ENCODE measurements at places on chromosomes 5 and 9.

DNA sequence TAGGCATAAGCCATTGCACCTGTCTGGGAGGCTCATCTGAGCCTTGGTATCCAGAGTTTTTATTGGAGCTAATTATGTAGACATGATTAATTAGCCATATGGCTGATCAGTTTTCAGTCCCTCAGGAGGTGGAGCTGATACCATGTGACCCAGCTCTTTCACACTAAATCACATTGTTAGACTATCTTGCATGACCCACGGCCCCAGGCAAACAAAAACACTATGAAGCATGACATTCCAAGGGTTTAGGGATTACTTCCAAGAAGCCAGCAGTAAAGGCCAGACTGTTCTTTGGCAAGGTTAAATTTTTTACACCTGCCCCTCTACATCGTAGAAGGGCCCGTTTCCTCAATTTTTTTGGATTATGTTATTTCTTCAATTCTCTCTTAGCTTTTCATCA, 5.0 kb upstream of the C5orf24 start:
- no peak for DNase-seq

DNA sequence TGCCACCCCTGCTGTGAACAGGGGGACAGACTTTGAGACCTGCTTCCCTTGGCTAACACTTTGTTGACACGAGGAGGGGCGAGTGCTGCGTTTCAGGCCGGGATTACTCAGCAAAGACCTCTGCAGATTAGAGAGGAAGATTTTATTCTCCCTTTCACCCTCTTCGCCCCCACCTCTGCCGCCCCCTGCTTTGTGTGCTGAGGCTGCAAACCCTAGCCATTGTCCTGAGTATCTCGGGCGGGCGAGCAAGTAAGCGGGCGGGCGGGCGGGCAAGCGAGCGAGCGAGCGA, 6.0 kb downstream of the ISL1 start:
- DNase-seq = no peak

- DNase-seq = peak; percentile 61
These were observed 50.2 kb upstream of the RNF38 start for GRCh38 chr9:36450110-36450732.

GRCh38 chr5:69078921-69079540, 14.8 kb upstream of the SLC30A5 start:
- DNase-seq = no peak

DNA sequence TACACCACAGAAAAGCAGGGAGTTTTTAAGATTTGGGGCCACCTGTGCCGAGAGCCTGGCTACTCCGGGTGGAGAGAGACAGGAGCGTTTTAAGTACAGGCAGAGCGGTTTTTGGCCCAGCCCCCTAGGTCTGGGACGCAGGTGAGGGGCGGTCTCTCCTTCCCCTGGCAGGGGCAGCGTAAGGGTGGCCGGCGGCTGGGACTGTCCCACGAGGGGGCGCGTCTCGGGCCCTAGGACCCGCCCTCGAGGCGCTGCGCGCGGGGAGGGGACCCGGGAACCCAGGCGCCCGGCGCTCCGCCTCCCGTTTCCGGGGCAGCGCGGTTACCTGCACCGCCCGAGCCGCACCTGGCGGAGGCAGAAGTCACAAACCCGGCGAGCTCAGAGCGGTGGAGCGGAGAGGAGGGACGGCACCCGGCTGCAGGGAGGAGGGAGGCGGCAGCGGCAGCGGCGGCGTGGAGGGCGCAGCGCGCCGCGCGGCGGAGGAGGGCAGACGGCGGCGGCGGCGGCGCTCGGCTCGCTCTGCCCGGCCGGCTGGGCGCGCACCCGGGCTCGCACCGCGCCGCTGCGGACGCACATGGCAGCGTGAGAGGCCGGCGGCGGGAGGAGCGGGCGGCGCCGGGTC, at the start of gene WWC1:
TSS of gene WWC1 (plus strand) at position 304 of the 622 bp plus-strand sequence. CDS start 508 bp downstream, outside the sequence.
- DNase-seq = no peak

DNA sequence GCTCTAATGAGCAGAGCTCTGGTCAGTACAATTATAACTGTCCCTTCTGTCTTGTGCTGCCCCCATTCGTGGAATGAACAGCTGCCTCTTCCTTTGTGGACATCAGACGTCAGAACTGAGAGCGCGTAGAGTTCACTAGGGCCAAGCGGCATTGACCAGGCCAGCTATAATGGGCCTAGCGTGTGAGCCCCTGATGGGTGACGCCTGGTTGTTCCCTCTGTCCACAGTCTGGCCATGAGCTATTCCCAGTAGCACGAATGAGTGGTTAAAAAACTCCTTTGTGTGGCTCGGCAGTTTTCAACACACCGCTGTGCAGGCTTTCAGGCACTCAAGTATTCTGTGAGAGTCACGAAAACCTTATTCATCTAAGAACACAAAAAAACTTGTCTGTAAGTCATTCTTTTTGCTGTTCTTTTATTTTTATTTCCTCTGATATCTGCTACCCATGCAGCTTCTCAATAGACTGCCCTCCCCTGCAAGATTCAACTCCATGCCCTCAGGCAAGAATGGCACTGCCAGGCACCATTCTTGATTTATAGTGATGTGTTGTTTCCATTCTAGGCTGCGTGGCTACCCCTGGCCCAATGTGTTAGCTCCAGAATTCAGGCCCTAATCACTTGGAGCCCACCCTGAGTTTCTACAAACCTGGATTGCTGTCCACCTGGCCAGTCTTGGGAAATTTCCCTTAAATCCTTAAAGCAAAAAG, 52.5 kb downstream of the ANKDD1B start:
- DNase-seq = no peak

- DNase-seq = no peak
These were observed 177.0 kb downstream of the MSX2 start for GRCh38 chr5:174901336-174901735.

DNA sequence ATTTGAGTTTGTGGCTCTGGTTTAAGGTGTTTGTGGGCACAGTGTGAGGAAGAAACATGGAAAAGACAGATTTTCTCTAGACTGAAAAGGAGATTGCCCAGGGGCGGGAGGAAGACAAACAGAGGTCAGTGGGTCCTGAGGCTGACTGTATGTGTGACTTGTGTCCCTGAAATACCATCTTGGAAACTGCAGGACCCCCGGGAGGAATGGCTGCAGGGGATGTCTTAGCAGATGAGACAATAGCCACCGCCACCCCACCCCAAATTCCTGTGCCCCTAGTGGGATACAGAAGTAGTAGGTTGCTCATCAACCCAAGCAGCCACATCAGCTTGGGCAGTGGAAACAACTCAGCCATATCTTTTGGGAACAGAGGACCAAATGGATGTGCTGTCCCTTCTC, 1.7 kb upstream of the PSAT1 start:
- no peak for DNase-seq

- DNase-seq = peak; percentile 66
These were observed 191.5 kb downstream of the ROR2 start for GRCh38 chr9:91758491-91758981.
